ENCODE measurements at places on chromosomes 1 and 21.

GRCh38 chr1:32954168-32954567 is 10.4 kb downstream of the RNF19B start:
- DNase-seq, result no peak

- DNase-seq, result no peak
Measured at GRCh38 chr1:43035821-43036741, 77.4 kb upstream of the SLC2A1 start.

DNA sequence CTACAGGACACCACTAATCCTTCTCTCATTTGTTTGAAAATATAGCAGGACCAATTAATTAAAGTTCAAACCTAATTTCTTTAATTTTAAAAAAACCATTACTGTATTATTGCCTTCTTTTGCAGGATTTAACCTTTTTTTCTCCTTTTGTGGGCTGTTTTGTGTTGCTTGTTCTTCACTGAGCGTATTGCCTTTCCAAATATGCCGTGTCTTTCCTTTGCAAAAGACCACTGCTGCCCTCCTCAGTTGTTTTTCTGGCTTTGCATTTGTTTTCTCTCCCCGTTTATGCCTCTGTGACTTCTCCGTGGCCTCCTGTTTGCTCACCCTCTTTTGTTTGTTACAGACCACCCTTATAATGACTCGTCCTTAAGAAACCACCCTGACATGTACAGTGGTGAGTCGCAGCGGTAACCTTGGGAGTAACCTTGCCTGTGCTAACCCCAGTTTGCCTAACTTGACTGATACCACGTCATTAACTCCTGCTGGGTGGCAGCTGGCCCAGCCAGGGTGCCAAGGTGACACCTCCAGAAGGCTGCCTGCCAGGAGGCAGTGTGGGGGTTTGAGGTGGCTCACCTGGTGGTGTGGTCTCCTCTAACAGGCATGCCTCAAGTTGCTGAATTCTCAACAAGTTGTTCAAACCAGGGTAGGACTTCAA is 81.1 kb upstream of the CNTN2 start:
- no peak for DNase-seq

DNA sequence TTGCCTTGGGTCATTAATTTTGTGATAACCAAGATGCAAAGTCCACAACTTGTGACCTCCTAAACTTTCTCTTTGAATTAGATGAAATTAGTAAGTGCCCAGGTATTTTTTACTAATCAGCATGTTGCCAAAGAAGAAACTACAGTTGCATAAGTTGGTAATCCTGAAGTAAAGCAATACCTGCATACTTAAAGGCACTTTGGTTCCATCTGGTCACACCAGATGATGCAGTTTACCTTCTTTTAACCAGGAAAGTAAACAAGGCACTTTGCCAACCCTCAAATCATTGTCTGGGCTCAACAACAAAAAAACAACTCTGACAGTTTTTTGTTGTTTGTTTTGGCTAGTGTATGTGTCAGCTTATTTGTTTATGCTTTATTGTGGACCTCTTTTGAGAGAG is 55.5 kb upstream of the DYNLT5 start:
- DNase-seq, result peak; percentile 82

DNA sequence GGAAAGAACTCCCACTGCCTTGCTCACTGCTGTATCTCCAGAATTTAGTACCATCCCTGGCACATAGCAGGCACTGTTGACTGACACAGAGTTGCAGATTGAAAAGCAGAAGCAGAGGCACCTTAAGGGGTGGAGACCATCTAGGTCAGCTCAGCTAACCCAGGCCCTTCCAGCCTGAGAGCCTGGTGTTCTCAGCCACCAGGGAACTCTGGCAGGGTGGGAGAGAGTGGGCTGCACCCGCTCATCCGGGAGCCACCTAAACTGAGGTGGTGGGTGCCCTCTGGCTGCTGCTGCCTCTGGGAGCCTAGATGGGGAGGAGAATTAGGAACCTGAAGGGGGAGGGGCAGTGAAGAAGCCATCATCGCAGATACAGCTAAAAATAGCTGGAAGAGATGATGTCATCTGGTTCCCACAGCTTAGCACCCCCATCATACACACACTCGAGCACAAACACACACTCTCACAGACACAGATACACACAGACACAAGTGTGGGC is 1.5 kb upstream of the TSPAN1 start:
- peak; percentile 75 for DNase-seq

Measured in DMS53 (cell line).